ENCODE measurements at places on chromosomes 3 and 15. TPM values are rescaled to one million over a fixed set of nuclear protein-coding genes. Genes with fewer than 3 reads are reported as not detected.

Gene ARHGAP11A
- 21.5 TPM for total RNA-seq

Gene P2RY1
- total RNA-seq, result 1.2 TPM

Gene ANKRD63
- not detected for total RNA-seq

Gene CTXN2
- not detected for total RNA-seq

Gene CD86
- not detected for total RNA-seq

Gene GPR62
- total RNA-seq, result under 0.01 TPM

Gene ATP13A5
- not detected for total RNA-seq

Gene FBXO40
- not detected for total RNA-seq

Gene EPHA3
- total RNA-seq, result 3.0 TPM

Gene ARGFX
- total RNA-seq, result not detected

Gene PIGX
- 27.1 TPM for total RNA-seq

Gene SLC6A1
- total RNA-seq, result under 0.01 TPM

Gene CYP8B1
- not detected for total RNA-seq

Gene VGLL3
- 14.5 TPM for total RNA-seq

Gene RTP4
- 0.99 TPM for total RNA-seq

Gene SLC9C1
- total RNA-seq, result 0.13 TPM

Gene TPRG1
- 0.40 TPM for total RNA-seq

Gene CTXND1
- total RNA-seq, result not detected

Gene SAXO2
- 0.66 TPM for total RNA-seq

Gene HEG1
- total RNA-seq, result 81.5 TPM

Gene CCDC13
- total RNA-seq, result 0.50 TPM

Gene SYNM
- 57.9 TPM for total RNA-seq

Gene ZNF660
- total RNA-seq, result 1.5 TPM

Gene MASP1
- 1.2 TPM for total RNA-seq

Gene TGM4
- not detected for total RNA-seq

Gene TMCO5A
- total RNA-seq, result not detected

Gene IL20RB
- total RNA-seq, result 0.31 TPM

Gene RARRES1
- 40.8 TPM for total RNA-seq

Gene FLNB
- 51.5 TPM for total RNA-seq

Gene SPSB4
- not detected for total RNA-seq

Gene COL8A1
- 34.6 TPM for total RNA-seq

Gene SLC51A
- not detected for total RNA-seq

Gene LDHAL6B
- not detected for total RNA-seq

Gene SNUPN
- total RNA-seq, result 41.0 TPM

Gene ALDH1A3
- total RNA-seq, result 47.1 TPM

Gene PGBD4
- total RNA-seq, result 2.2 TPM

Gene CLDN16
- total RNA-seq, result not detected

Gene SLC2A2
- total RNA-seq, result not detected

Gene SLC28A2
- total RNA-seq, result not detected

Gene SCAANT1
- not detected for total RNA-seq

Gene RPP14
- total RNA-seq, result 12.4 TPM

Gene CCK
- 0.19 TPM for total RNA-seq

Gene GOLGA8J
- total RNA-seq, result 0.13 TPM

Gene CGNL1
- 3.3 TPM for total RNA-seq

Gene NTRK3
- total RNA-seq, result 0.62 TPM

Gene PLCB2
- total RNA-seq, result 0.53 TPM

Gene MRAS
- total RNA-seq, result 42.7 TPM

Gene GUCA1C
- total RNA-seq, result not detected

Gene CNTN4
- total RNA-seq, result not detected

Gene TM4SF1
- 2,041 TPM for total RNA-seq

Gene SPTBN5
- total RNA-seq, result 0.53 TPM

Measured in aortic smooth muscle cell (primary cell).